ENCODE measurements at places on chromosomes 7 and 10.

- no peak for DNase-seq
These were observed 132.7 kb downstream of the XPNPEP1 start for GRCh38 chr10:109790647-109791046.

- no peak for DNase-seq
These were observed 322 bp upstream of the RAMP3 start for GRCh38 chr7:45157286-45157652.

DNA sequence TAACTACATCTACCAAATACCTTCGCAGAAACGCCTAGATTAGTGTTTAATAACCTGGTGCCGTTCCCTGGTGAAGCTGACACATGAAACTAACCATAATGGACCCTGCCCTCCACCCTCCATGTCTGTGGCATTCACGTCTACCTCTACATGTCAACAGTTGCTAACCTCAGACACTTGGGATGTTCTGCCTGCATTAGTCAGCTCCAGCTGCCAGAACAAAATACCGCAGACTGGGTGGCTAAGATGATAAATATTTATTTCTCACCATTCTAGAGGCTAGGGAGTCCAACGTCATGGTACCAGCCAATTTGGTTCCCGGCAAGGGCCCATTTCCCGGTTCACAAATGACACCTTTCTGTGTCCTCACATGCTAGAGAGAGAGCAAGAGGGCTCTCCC, 118.5 kb upstream of the CHST15 start:
- DNase-seq, result no peak

DNA sequence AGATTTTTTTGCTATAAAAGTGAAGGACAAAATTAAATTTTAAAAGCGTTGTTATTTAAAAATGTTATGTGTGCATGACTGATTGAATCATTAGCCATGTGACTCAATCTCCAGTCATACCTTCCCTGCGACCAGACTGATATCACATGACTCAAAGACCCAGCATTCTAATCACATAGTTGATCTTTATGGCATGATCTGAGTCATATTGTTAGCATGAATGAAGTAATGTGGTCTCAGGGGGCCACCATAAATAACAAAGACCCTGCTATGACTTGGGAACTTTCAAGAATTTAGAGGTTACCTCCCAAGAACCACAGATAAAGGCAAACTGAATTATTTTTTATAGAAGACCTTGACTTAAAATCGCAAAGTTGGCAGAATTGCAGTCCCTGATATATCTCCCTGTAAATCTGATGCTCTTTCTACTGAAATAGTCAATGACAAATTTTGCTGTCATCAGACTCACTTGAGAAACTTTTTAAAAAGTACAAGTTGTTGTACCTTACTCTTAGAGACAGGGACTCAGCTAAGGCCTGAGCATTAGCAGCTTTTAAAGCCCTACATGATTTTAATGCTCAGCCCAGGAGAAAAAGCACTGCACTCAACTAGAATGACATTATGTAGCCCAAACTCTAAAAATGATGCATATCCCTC, 717.3 kb downstream of the XPNPEP1 start:
- no peak for DNase-seq

- no peak for DNase-seq
These were observed 541.6 kb downstream of the REEP3 start for GRCh38 chr10:64062793-64063192.

GRCh38 chr7:74343281-74344131, 54.3 kb downstream of the CLIP2 start:
- DNase-seq, result no peak

DNA sequence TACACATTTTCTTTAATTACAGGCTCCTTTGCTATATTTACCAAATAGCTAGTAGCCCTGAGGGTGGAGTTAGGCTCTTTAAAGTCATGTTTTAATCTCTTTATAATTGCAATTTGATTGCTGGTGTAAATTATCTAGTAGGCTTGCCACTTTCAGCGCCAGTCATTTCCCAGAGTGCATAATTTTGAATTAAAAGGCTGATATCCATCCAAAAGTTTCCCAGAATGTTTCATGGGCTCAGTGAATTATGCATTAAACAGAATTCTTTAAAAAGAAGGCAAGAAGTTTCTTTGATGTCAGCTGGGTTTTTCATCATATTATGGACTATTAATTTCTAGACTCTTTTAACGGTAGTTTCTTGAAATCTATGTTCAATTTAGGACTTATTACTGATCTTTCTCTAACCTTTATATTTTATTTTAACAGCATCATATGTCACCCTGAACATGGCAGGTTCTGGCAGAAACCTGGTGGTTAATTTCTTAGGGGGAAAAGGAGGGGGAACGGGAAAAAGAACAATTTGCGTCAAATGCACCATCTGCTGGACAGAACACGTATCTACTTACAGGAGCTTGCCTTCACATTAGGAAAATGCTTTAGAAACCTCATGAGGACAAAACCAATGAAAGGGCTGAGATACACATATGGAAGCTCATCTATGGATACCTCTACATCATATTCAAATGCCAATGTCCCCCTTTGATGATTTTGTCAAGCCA, 171.1 kb downstream of the GRM3 start:
- no peak for DNase-seq

DNA sequence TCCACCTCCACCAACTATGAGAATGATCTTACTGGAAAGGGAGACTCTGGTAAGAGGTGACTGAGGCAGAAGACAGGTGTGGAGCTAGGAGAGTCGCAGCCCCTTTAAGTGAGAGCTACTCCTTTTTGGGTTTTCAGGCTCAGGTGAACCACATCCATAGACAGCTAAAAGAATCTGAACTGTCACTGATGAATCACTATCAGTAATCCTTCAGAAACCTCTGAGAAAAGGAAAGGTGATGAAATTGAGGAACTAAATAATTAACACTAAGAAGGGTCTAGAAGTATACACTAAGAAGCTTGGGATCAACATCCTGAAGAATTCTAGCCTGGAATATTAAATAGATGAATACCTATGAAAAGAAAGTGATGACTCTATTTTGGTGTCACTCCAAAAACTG, 83.0 kb downstream of the SORBS1 start:
- DNase-seq, result no peak

- no peak for DNase-seq
These were observed 1.3 kb upstream of the ZCCHC24 start for GRCh38 chr10:79446758-79447084.

DNA sequence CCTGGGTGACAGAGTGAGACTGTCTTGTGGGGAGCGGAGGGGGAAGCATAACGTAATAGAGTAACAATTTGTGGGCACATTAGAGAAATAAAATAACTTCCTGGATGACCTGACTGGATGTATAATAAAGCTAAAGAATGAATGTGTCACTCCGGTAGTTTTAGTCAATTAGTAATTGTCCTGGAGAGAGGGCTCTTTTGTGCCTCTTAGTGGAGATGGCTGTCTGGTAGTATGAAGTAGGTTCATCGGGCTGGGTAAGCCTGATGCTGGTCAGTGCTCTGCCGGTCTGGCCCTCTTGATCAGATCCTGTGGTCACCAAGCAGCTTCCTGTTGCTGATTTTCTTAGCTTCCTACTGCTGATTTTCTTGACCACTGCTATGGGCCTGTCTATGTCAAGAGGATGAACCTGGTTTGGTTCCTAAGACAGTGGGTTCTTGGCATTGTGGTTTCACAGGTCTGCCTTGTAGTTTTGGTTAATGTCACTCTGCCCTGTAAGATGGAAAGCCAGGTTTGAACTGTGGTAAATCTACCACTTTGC, 34.1 kb downstream of the ZRANB1 start:
- DNase-seq, result no peak

DNA sequence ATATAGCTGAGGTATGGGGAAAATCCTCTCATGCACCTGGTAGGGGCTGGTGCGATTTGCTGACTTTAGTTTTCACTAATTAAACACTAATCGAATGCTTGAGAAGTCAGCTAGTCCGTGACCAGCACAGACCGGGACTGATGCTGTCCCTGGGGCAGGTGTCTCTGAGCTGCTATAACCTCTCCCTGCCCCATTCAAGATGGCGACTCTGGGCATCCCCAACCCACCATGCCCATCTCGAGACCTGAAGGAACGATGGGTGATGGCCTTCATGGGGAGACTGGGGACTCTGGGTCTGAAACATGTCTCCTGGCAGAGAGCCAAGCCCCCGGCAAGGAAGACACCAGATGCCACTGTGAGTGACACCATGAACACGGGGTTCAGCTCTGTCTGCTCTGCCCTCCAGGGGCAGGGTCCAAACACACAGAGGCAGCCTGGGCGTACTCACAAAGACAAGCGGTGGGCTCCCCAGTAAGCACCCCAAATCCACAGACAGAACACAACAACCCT, 57.4 kb downstream of the GNA12 start:
- DNase-seq, result no peak

DNA sequence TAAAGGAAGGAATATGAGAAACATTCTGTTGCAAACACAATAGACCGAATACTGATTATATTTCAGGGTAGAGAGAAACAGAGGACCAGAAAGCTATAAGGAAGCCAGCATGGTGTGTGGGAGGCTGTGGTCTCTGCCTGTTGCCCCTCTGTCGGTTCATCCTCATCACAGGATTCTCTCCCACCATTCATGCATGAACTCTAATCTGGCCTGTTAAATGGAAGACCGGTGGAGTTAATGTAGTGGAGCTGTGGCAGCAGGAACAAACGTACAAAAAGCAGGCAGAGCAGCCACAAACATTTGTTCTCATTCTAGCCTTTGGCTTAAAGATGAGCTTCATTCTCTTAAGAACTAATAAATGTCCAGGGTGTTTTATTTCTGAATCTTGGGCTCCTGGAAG, 902.4 kb downstream of the LRMDA start:
- no peak for DNase-seq

- no peak for DNase-seq
These were observed 102.6 kb downstream of the VIPR2 start for GRCh38 chr7:159042103-159042502.

DNA sequence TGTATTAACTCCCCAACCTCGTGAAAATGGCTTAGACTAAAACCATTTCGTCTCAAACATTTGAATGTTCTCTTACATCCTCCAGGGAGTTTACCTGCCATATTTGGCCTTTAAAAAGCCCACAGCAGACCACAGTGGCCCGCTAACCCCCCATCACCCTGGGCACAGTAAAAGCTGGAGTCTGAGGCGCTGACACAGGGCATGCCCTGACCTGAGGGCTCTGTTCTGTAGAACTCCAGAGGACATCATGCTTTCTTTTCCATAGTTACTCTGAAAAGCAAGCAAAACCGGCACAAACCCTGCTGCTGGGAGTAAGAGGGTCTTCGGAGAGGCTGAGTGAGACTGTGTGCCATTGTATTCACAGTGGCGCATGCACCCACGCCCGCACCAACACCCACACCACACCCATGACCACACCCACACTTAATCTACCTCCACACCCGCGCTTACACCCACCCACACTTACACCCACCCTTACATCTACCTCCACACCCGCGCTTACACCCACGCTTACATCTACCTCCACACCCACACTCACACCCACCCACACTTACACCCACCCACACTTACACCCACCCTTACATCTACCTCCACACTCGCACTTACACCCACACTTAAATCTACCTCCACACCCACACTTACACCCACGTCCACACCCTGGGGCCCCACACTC, 32.1 kb downstream of the LRRC27 start:
- DNase-seq, result peak; percentile 4

GRCh38 chr7:101632641-101633040, 3.5 kb upstream of the MYL10 start:
- DNase-seq, result no peak

DNA sequence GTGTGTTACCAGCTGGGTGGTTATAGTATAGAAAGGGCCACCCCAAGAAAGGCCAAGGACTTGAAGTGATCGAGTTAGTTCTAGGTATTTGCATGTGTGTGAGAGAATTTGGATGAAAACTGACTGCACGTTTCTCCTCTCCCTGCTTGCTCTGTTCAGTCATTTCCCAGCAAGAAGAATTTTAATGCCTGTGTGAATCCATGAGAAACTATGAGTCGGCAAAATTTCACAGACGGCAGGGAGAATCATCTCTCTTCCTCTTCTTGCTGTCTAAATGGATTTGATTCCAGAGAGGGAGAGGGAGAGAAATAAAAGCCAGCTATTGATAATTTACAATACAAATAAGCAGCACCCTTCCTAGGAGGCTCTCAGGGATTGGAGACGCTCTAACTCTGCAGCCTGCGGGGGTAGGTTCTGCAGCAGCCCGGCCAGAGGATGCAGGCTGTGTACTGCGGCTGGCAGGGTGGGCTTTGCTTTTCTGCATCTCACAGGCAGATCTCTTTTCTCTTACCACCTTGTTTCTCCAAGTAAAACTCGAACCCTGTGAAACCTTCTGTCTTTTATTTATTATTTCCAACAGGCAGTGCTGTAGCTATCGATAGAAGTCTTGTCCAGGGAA, 183.6 kb downstream of the TCF7L2 start:
- no peak for DNase-seq

GRCh38 chr10:97648562-97649404, 8.3 kb downstream of the PI4K2A start:
- DNase-seq, result no peak

GRCh38 chr10:79017882-79018520, 50.8 kb upstream of the ZMIZ1 start:
- DNase-seq, result no peak

- DNase-seq, result no peak
These were observed 34.7 kb downstream of the IMMP2L start for GRCh38 chr7:111527545-111527944.

DNA sequence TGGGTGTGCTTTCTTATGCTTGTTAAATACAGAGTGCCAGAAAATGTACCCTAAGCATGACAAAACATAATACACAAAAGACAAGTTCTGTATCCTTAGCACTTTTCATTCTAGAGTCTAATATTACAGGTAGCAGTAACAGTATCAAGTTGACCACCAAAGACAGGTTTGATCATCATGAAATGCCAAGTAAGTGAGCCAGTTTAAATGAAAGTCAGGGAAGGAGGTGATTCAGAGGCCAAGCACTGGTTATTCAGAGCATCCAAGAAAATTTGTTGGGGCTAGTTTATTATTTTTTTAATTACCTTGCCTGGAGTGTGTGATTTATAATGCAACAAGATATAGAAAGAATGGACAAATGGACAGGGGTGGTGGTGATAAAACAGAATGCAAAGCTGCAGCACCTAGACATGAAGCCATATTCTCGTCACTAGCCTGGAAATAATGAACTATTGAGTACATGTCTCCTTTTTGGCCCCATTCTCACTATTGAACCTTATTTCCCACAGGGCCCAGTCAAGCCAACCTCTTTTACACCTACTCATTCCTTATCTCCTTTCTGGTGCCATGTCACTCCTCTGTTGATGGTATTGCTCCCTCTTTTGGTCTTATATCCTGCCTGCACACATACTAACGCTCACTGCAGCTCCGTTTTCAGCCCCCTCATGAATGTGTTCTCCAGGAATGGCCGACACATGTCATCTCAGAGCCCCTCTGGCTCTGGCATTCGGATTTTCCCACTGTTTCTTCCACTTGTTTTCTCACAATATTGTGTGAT, 78.6 kb upstream of the GLCCI1 start:
- no peak for DNase-seq

DNA sequence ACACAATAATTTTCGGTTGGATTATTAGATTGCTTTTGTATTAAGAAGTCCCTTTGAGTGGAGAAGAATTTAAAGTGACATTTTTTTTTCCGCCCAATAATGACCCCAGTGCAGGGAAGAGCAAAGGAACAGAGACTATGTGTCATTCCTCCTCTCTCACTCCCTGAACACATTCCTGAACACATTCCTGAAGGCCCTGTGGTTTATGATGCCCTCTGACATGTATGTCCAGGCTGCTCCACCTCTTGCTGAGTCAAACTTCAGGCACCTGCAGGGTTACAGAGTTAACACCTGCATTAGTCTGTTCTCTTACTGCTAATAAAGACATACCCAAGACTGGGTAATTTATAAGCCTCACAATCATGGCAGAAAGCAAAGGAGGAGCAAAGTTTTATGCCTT, 704.0 kb upstream of the LRRN3 start:
- no peak for DNase-seq
